ENCODE measurements at places on chromosomes 3 and 15. TPM values are rescaled to one million over a fixed set of nuclear protein-coding genes. Genes with fewer than 3 reads are reported as not detected.
A peak's percentile ranks its signal among the peaks of the same experiment; 100 is the strongest.

- DNase-seq: no peak
- no peak overlapping the region for H3K27ac ChIP-seq
- peaks cover 30% of the 10 kb centered on the region for H3K27me3 ChIP-seq
- no peaks in the 10 kb centered on the region for H3K36me3 ChIP-seq
These were observed 15.5 kb upstream of the VIPR1 start for GRCh38 chr3:42486814-42487565.

- H3K4me1 ChIP-seq: peaks cover 47% of the 10 kb centered on the region
- no peak overlapping the region for H3K27ac ChIP-seq
- H3K4me3 ChIP-seq: no peak overlapping the region
These were observed 144.7 kb upstream of the GADL1 start for GRCh38 chr3:31039145-31039544.

- H3K27me3 ChIP-seq: no peaks in the 10 kb centered on the region
- peak; percentile 70 for DNase-seq
- H3K27ac ChIP-seq: peak overlapping the region; percentile 76
- peaks cover 68% of the 10 kb centered on the region for H3K36me3 ChIP-seq
These were observed 19.2 kb downstream of the EXOSC7 start for GRCh38 chr3:44995142-44995770.

- peak overlapping the region; percentile 14 for H3K4me3 ChIP-seq
- H3K27ac ChIP-seq: no peak overlapping the region
- peaks cover 4% of the 10 kb centered on the region for H3K4me1 ChIP-seq
- peaks cover 45% of the 10 kb centered on the region for H3K27me3 ChIP-seq
- DNase-seq: no peak
These were observed 1.6 kb downstream of the LINGO1 start for GRCh38 chr15:77630956-77631744.

Gene ARHGEF26
- 0.63 TPM for total RNA-seq

GRCh38 chr3:49500732-49501609, 30.9 kb downstream of the DAG1 start:
- no peaks in the 10 kb centered on the region for H3K27me3 ChIP-seq
- H3K27ac ChIP-seq: peak overlapping the region; percentile 77
- H3K4me1 ChIP-seq: peaks cover 34% of the 10 kb centered on the region

- no peaks in the 10 kb centered on the region for H3K27me3 ChIP-seq
- H3K4me1 ChIP-seq: no peaks in the 10 kb centered on the region
- H3K27ac ChIP-seq: no peak overlapping the region
These were observed 5.5 kb downstream of the UROC1 start for GRCh38 chr3:126512026-126512425.

- no peak for DNase-seq
- H3K4me3 ChIP-seq: no peak overlapping the region
- no peaks in the 10 kb centered on the region for H3K27me3 ChIP-seq
- no peak overlapping the region for H3K27ac ChIP-seq
- H3K36me3 ChIP-seq: no peaks in the 10 kb centered on the region
These were observed 901.6 kb downstream of the TUSC7 start for GRCh38 chr3:117611211-117611610.

DNA sequence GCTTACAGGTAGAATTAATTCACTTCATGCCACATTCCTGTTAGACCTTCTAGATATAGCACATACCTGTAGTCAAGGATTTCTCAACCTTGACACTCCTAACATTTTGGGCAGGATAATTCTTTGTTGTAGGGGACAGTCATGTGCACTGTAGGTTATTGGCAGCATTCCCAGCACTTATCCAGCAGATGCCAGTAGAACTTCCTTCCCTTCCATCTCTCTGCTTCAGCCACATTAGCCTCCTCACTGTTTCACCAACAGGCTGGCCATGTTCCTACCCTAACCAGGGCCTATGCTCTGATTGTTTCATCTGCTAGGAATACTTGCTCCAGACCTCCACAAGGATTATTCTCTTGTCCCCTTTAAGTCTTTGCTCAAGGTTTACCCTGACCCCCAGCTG, 68.0 kb upstream of the STAC start:
- H3K36me3 ChIP-seq: no peaks in the 10 kb centered on the region
- DNase-seq: peak; percentile 38
- peaks cover 6% of the 10 kb centered on the region for H3K4me1 ChIP-seq
- H3K27ac ChIP-seq: no peak overlapping the region

- DNase-seq: no peak
- no peak overlapping the region for H3K4me3 ChIP-seq
- H3K27me3 ChIP-seq: no peaks in the 10 kb centered on the region
- peaks cover 6% of the 10 kb centered on the region for H3K4me1 ChIP-seq
These were observed 5.2 kb downstream of the PARP3 start for GRCh38 chr3:51947215-51947900.

Gene ZNF660
- not detected for total RNA-seq

Gene PLSCR2
- total RNA-seq: not detected

DNA sequence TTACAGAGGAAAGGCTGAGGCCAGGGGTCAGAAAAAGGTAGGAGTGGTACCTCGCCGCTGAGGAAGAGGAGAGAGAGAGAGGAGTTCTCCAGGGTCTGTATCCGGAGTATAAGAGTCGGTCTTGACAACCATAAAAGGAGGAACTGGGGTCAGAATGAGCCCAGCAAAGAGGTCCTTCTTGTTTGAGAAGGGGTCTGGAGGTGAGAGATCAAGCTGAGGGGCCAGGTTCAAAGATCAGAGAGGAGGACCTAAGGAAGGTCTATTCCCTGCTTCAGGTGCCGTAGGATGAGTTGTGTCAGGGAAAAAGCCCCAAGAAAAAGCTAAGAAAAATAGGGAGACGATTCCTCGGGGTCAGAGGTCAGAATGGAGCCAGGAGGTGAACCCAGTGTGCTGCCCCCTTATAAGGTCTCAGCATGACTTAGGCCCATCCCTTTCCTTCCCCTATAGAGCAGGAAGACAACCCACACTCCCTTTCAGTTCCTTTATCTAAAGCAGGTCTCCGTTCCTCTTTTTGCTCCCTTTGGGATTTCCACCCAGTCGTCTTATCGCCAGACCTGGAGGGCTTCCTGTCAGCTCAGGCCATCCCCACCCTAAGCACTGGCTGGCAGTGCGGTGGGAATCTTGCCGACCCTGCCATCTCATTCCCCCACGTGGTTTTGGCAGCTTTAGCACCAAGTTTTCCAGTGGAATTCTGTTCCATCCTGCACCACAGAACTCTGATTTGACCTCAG, 651 bp downstream of the MTMR14 start:
- H3K27me3 ChIP-seq: no peaks in the 10 kb centered on the region
- peaks cover 24% of the 10 kb centered on the region for H3K36me3 ChIP-seq
- peak overlapping the region; percentile 88 for H3K27ac ChIP-seq
- peaks cover 4% of the 10 kb centered on the region for H3K4me1 ChIP-seq
- H3K4me3 ChIP-seq: peak overlapping the region; percentile 93
- no peak for DNase-seq

DNA sequence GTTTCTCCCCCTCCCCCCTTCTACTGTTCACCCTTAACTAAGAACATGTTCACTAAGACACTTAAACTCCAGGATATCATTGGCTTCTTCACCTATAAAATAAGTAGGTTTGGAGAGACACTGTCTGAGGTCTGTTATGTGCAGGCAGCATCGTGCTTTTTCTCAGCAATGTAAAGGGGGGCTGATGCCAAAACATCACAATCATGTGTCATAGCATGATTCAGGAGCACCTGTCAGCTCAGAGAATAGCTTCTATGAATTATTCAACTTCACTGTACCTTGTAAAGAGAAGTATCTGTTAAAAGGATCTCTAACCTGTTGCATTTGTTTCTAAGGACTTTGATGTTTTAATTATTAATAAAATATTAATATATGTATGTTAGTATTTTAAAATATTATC, 211.4 kb upstream of the EPHA3 start:
- no peak overlapping the region for H3K4me3 ChIP-seq
- peak; percentile 5 for DNase-seq
- H3K27ac ChIP-seq: no peak overlapping the region
- H3K4me1 ChIP-seq: no peaks in the 10 kb centered on the region

DNA sequence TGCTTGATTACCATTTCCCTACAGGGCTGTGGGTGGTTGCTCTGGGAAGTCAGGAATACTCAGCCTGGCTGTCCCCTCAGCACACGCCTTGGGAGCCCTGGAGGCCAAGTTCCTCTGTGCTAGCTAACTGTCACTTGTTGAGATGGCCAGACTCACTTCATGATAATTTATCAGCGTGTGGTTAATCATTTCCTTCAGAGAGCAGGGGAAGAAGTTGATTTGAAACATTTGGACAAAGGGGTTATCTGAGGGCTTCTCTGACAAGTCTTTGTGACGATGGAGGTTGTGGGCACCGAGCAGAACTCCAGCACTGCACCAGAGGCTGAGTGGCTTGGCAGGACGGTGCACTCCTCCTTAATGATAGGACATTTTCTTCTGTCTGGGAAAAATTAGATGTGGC, 61.9 kb downstream of the WHAMM start:
- H3K4me3 ChIP-seq: no peak overlapping the region
- no peaks in the 10 kb centered on the region for H3K36me3 ChIP-seq
- no peak overlapping the region for H3K27ac ChIP-seq
- H3K4me1 ChIP-seq: no peaks in the 10 kb centered on the region

GRCh38 chr3:129908417-129908816, 14.9 kb upstream of the TMCC1 start:
- no peaks in the 10 kb centered on the region for H3K4me1 ChIP-seq
- DNase-seq: no peak
- no peak overlapping the region for H3K4me3 ChIP-seq
- H3K27me3 ChIP-seq: no peaks in the 10 kb centered on the region

- no peaks in the 10 kb centered on the region for H3K36me3 ChIP-seq
- H3K27me3 ChIP-seq: no peaks in the 10 kb centered on the region
- peak; percentile 20 for DNase-seq
- no peak overlapping the region for H3K27ac ChIP-seq
- no peak overlapping the region for H3K4me3 ChIP-seq
- H3K4me1 ChIP-seq: no peaks in the 10 kb centered on the region
These were observed 67.0 kb downstream of the CLDN11 start for GRCh38 chr3:170485696-170486095.

Gene SLC12A1
- total RNA-seq: not detected

DNA sequence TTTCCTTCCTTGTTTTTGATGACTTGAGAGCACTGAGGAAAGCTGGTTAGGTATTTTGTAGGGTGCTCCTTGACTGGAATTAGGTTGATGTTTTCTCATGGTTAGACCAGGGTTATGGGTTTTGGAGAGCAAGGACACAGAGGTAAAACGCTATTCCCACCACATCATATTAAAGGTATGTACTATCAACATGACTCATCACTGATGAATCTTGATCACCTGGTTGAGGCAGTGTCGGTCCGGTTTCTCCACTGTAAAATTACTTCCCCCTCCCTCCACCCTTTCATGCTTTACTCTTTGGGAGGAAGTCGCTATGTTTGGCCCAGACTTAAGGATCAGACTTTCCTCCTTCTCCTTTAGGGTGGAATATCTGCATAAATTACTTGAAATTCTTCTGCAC, 201.6 kb downstream of the EDEM1 start:
- H3K27me3 ChIP-seq: no peaks in the 10 kb centered on the region
- H3K4me3 ChIP-seq: no peak overlapping the region
- no peak overlapping the region for H3K27ac ChIP-seq
- peaks cover 9% of the 10 kb centered on the region for H3K4me1 ChIP-seq
- no peaks in the 10 kb centered on the region for H3K36me3 ChIP-seq

DNA sequence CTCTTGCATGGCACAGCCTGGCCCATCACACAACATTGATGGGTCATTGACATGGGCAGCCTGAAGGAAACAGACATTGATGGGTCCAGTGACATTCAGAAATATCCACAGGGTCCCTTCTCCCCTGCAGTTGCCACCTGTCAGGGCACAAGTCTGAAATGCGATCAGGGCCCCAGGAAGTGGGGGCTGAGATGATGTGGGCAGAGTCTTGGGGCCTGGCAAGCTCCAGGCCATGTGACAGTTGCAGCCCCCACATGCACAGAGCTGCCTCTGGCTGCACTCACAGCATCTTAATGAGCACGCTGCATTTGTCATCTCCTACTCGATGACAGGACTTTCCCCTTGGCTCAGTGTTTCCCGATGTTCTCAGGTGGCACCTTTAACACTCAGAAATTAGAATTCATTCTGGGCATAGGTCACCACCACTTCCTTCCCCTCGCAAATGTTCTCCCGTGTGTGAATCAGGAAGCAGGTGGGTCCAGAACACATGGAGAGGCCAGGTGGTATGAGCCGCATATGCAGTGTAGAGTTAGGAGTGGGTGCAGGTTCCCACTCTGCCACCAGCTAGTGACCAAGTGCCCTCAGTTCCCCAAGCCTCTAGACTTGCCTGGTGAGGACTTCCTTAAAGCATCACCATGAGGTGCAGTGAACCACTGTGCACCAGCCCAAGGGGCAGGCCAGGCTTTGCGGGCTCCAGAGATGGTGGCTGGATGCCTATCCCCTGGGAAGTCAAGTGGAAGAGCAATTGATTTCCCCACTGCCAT, 1.6 kb upstream of the TXNRD3 start:
- H3K4me3 ChIP-seq: no peak overlapping the region
- DNase-seq: no peak
- peaks cover 7% of the 10 kb centered on the region for H3K4me1 ChIP-seq
- H3K27me3 ChIP-seq: peaks cover 19% of the 10 kb centered on the region

DNA sequence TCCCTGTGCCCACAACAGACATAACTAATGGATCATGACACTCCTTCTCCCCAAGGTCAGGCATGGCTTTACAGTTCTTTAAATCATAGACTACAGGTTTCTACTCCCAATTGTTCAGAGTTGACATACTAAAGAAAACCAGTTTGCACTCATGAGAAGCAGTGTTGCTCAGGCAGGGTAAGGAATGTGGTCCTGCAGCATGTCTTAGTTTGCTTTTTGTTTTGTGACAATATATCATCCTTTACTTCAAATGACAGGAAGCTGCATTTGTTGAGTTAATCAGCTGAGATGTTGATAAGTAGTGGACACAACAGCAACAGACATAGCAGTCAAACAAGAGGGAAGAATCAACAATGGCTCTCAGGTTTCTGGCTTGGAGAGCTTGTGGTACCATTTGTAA, 267.5 kb downstream of the SLCO3A1 start:
- DNase-seq: no peak
- H3K36me3 ChIP-seq: peaks cover 4% of the 10 kb centered on the region
- H3K27ac ChIP-seq: no peak overlapping the region
- no peak overlapping the region for H3K4me3 ChIP-seq

DNA sequence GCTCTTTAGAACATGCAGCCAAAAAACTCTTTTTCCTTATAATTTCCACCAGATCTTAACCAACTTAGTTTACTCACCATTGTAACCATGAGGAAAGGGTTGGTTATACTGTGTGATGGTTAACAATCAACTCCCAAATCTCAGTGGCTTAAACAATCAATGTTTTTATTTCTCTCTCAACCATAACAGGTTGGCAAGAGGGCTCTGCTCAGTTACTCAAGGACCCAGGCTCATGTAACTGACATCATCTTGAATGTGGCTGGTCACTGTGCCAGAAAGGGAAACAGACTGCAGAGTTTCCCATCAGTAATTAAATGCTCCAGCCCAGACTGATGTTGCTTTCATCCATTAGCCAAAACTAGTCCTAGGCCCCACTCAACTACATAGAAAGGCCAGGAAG, 69.0 kb downstream of the ANKRD28 start:
- H3K36me3 ChIP-seq: peaks cover 93% of the 10 kb centered on the region
- no peak overlapping the region for H3K27ac ChIP-seq
- H3K4me1 ChIP-seq: peaks cover 7% of the 10 kb centered on the region
- no peaks in the 10 kb centered on the region for H3K27me3 ChIP-seq

GRCh38 chr15:81710328-81710727, 335.5 kb downstream of the MEX3B start:
- H3K4me3 ChIP-seq: no peak overlapping the region
- H3K36me3 ChIP-seq: no peaks in the 10 kb centered on the region
- no peak overlapping the region for H3K27ac ChIP-seq
- H3K4me1 ChIP-seq: no peaks in the 10 kb centered on the region

Gene CCNB2
- total RNA-seq: 25.7 TPM

Measured in MCF 10A (cell line).